ENCODE measurements at places on chromosomes 1 and 21.
A peak's percentile ranks its signal among the peaks of the same experiment; 100 is the strongest.

DNA sequence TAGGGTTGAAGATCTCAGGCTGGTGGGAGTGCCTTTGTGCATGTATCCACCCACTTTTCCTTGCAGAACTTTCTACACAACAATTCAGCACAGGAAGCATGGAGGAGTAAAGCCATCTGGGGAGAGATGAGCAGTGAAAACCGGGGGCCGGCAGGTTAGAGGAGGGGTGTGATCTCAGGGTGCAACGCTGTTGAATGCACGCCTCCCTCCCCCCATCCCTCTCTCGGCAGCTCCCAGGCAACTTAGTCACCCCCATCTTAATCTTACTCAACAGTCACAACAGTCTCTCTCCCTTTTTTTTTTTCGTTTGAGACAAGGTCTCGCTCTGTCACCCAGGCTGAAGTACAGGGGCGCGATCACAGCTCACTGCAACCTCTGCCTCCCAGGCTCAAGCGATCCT, 16.6 kb upstream of the ABCG1 start:
- no peak for DNase-seq

- no peak for DNase-seq
These were observed 54.4 kb downstream of the DOP1B start for GRCh38 chr21:36210779-36211659.

- DNase-seq, result no peak
These were observed 137.7 kb downstream of the COL11A1 start for GRCh38 chr1:102970496-102971078.

DNA sequence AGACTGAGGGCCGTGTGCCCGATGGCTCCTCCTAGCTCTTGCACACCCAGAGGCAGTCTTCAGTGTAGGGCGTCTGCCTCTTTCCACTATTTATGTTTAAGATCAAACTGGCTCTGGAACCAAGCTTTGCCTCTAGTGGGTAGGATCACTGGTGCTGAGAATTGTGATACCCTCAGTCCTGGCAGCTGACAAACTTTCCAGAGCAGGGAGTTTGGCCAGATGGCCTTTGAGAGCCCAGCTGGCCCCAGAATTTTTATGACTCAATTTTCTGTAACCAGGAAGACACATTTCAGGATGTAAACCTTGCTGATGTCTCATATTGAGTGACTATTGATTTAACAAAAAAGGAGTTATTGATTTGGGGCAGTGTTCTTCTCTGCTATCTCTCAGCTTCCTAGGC, 6.7 kb downstream of the COQ8A start:
- DNase-seq, result no peak

DNA sequence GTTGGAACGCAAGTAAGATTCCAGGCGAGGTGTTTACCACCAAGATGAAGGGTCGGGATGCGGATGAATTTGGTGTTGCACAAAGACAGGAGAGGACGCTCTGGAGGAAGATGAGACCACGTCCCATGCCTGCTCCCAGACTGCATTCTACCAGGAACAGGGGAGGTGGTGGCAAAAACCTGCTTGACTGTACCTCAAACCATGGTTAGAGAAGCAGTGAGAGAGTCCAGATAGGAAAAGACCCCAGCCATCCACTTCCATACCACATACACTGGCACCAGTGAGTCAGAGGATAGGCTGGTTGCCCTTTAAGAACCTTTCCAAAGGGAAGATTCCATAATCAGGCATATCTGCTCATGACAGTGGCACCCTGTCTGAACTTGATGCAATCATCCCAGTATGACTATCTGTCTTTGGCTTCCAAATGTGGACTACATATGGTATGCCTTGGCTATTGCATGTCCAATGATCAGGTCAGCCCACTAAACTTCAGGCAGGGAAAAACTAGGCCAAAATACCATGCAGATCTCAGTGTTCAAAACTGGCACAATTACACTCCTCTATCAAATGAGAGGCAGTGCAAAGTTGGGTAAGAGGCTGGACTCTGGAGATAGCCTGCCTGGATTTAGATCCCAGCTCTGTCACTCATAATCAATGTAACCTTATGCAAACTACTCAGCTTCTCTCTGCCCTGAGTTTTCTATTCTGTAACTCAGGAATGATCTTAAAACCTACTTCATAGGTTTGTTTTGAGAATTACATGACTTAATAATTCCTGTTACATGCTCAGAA, 20.6 kb downstream of the NPR1 start:
- no peak for DNase-seq

- DNase-seq, result no peak
These were observed 5.8 kb upstream of the KRTAP20-2 start for GRCh38 chr21:30629200-30629599.

GRCh38 chr21:23955135-23955843, 1652.0 kb downstream of the MRPL39 start:
- no peak for DNase-seq

DNA sequence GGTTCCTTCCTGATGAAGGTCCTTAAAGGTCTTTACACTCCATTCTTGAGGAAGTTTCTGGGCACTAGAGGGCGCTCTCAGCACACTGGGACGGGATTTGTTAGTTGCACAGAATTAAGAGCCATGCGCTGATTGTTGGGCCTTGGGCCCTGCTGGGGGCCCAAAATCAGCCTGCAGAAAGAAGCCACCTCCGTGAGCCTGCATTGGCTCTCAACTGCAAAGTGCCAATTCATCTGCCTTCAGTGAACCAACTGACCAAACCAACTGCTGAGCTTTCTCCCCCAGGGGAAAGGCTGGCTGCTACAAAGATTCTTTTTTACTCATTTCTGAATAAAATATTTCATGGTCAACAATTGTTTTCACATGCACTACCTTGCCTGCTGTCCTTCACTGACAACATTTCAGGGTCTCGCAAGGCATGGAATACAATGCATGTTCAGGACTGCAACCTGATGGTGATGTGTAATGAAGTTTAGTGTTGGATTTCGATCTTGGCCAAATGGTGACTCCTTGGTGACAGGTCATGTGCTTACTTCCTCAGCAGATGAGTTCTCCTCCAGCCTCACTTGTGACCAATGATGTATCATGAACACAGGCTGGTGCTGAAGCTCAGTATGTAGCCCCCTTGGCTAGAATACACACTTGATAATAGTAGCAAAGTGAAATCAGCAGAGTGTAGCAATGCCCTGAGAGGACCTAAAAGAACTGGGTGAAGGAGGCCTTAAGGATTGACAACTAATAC, 45.7 kb upstream of the PRDX6 start:
- DNase-seq, result peak; percentile 93

DNA sequence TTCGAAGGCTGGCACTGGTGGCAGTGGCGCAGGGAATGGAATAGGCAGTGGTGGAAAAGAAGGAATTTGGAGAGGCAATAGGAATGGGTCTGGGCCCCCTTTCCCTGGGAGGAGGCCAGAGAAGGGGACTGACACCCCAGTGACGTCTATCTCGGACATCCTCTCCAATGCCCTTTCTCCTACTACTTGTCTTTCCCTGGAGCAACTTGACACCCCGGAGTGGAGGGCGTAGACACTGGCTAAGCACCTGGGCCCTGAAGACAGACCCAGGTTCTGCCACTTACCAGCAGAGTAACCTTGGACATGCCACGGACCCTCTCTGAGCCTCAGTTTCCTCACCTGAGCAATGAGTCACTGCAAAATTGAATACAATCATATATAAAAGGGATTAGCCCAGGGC, 86.8 kb downstream of the CAMK2N1 start:
- no peak for DNase-seq

DNA sequence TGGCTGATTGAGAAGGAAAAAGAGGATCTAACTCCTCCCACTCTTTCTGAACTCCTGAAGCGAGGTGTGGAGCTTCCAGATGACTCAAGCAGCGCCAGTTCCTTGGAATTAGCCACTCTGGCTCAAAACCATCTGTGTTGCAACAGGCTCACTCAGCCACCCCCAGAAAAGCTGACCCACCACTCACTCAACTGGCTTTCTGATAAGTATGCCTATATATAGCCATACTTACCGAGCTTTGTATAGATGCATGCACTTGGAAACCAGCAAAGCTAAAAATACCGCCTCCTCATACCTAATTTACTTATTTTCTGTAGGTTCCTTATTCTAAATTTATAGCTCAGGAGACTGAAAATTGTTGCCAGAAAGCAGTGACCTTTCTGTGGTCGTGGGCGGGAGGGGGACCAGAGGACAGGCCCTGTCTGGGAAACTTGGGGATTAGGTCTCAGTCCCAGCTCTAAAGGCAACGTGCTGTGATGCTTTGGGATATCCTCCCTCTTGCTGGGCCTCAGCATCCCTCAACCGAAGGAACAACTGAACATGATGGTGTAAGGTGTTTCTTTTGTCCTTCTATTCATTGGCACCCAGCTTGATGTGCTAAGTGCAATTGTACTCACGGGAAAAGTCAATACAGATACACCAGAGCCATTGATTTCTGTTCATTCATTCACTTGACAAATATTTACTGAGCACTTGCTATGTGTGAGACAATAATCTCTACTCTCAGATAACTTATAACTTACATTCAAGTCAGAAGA, 65.7 kb downstream of the NENF start:
- DNase-seq, result no peak

DNA sequence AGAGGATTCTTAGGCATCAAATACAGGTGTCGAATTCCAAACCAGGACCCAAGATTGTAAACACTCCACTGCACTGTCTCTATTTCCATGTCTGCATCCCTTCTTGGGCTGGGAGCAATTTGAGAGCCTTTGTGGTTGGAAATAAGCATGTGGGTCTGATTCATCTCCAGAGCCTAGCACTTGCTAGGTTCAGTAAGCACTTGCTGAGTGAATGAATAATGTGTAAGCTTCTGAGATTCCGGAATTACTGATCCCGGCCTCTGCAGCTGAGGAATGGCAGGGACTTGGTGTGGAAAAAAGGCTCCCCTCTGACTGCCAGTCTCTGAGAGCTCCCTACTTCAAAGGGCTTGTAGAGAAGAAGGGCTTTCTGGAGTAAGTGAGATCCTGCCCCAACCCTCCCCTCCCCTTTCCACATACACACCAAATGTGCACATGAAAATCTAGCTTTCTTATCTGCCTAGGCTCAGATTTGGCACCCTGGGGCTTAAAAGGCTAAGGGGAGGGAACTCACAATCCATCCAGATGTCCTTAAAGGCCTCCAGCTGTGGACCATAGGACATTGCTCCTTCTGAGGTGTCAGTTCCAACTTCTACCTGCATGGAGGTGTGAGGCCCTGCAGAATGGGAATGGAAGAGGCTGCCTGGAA, 39.6 kb upstream of the TRABD2B start:
- no peak for DNase-seq

DNA sequence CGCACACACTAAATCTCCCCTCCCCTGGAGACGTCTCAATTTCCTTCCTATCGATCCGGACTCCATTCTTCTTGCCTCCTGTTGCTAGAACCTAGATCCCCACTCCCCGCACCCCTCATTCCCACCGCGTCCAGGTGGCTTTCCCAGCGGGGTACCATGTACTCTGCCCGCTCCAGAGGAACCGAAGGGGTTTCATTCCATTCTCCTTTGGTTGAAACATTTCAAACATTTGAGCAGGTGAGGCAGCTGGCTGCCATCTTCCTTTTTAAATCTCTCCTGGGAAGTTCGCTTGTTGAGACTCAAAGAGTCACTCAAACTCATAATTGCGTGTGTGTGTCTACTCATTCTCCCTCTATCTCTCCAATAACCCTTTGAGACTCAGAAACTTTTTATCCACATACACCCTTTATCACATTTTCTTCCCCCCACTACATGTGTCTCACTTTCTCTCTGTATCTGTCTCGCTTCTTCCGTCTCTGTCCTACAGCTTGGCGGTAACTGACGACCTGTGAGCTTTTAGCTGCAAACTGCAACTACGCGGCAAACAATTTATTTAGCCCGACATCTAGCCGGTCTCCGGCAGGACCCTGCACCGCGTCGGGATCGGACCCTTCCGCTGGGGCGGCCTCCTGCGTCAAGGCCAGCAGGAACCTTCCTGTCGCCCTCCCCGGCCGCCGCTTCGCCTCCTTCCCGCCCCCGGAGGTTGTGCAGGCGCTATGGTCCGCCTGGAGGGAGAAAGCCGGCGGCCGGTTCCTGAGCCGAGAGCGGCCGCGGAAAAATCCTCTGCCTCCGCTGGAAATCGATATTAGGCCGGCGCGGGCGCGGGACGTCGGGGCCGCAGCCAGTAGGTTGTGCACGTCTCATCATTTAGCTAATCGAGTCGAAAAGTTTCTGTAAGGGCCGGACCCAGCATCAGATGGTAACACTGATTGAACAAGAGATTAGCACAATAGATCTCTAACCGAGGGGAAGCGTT, 3.0 kb upstream of the FOXD3 start:
- DNase-seq, result no peak

GRCh38 chr1:224435318-224435763, 744 bp upstream of the WDR26 start:
- no peak for DNase-seq

DNA sequence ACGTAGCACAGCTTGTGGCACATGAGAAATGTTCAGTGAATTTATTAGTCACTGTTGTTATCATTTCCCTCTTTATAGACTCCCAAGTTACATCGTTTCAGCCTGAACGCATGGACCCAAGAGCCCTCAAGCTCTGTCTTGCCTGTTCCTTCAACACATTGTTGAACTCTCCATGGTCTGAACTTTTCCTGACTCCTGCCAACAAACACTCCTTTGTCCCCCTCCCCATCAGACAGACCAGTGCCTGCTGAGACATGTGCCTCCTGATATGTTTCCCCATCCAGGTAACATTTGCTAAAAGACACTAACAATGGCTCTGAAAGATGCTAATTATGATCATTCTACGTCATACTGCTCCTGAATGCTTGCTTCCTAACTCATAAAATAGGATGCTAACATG, 108.7 kb upstream of the NFIA start:
- no peak for DNase-seq

DNA sequence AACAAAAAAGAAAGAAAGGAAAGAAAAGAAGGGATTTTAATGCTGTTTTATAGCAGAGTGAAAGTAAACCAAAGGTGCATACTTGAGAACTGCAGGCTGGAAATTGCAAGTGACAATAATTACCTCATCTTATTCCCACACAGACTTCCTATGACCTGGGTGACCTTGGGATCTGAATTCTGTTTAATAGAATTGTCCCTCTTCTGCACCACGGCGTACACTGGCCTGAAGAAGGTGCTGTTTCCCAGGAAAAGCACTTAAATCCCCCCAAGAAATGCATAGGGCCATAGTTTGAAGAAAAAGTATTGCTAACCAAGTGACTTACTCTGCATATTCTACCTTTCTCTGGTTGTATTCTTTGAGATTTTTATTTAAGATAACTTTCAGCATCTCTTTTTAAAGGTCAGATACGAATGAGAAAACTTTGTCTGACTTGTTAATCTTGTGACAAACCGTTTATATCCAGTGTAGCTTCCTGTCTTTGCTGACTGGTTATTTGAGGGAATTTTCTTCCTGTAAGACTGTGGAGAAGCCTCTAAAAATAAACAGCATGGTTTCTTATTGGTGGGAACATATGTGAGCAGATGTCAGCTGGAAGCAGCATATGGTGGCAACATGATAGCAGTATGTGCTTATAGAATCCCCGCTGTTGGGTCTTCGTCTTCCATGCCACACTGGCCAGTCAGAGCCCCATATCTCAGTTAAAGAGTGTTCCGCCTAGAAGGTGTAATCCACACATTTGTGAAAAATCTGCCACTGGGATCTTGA, 16.3 kb downstream of the TGFB2 start:
- DNase-seq, result no peak

- DNase-seq, result no peak
These were observed 8.0 kb downstream of the DDI2 start for GRCh38 chr1:15625056-15625917.
